ENCODE measurements at places on chromosomes 1 and 21.

GRCh38 chr1:160667896-160668295 is 21.1 kb upstream of the SLAMF1 start:
- no peak for DNase-seq

DNA sequence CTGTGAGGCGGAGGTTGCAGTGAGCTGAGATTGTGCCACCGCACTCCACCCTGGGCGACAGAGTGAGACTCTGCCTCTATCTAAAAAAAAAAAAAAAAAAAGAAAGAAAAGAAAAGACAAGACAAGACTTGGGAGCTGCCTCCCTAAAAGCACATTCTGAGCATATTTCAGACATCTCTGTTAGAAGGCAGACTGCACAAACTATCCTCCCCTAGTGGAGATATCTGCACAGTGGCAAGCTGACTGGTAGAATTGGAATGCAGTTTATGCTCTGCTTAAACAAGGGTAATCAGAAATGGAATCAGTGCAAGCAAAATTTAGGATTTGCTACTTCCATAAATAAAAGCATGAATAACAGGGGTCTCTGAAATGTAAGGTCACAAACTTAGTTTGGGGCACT is 31.8 kb downstream of the GNG4 start:
- DNase-seq, result no peak

DNA sequence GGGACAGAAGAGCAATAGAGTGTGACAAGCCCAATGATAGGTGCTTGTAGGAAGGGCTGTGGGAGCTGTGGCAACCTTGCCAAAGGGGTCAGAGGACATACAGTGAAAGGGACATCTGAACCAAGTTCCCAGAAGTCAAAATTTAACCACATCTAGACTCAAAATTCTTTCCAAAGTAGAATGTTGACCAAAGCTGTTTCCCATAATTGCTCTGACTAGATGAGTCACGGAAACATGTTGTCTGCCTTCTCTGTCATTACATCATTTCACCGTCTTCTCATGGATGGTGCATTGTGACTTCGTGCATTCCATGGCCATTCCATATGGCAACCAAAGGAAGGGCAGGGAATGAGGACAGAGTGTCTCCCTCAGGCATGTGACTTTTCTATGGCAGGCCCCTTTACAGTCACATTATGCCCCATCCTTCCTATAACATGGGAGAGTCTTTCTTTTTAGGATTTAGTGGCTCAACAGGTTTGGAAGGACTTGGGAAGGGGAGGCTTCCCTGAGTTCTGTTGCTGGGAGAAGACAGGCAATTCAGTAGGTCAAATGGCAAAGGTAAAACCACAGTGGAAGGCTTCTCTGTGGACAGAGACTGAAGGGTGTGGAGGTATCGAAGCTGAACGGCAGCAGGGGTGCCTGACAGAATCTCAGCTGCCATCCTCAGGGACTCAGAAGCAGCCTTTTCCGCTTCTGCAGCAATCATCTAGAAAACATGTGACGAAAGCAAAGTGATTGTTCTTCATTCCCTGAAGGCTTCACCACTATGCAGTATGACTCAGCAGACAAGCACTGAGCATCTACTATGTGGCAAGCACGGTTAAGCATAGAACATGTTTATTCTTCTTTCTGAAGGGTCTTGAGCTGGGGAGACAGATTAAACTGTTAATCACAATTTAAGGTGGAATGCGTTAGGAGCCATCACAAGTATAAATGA is 24.7 kb downstream of the NPHS2 start:
- no peak for DNase-seq

- DNase-seq, result no peak
Measured at GRCh38 chr1:50986653-50987052, 16.6 kb downstream of the CDKN2C start.

DNA sequence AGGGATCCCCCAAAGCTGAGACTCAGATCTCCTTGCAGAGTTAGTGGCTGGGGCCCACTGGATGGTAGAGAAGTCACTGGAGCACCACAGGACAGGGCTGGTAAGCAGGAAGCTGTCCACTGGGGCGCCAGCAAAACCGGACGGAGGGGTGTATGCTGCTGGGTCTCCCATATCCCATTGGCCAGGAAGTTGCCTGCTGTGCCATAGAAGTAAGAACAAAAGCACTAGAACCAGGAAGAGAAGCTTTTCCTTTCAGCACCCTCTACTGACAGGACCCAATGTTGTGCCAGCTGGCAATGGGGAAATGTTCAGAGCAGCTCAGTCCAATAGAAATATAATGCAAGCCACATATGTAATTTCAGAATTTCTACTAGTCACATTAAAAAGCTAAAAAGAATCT is 146.6 kb downstream of the SPATA46 start:
- no peak for DNase-seq

DNA sequence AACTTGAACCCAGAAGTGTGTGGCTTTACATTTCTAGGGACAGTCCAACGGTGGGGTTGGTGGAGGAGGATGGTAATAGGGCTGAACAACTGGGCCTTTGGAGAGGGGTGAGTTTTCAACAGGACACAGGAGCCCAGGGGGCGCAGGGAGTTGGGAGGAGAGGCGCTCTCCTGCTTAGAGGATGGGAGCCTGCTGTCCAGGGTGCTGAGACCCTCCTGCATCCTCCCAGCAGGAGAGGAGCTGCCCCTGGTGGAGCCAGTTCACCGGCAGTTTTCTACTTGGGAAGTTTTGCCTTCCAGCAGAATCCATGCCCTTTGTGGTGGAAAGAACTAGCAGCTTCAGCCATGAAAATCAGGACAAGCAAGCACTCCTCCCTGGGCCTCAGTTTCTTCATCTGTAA is 8.6 kb downstream of the KCNC4 start:
- no peak for DNase-seq
